ENCODE measurements at places on chromosomes 13 and 19. TPM values are rescaled to one million over a fixed set of nuclear protein-coding genes. Genes with fewer than 3 reads are reported as not detected.
A peak's percentile ranks its signal among the peaks of the same experiment; 100 is the strongest.

DNA sequence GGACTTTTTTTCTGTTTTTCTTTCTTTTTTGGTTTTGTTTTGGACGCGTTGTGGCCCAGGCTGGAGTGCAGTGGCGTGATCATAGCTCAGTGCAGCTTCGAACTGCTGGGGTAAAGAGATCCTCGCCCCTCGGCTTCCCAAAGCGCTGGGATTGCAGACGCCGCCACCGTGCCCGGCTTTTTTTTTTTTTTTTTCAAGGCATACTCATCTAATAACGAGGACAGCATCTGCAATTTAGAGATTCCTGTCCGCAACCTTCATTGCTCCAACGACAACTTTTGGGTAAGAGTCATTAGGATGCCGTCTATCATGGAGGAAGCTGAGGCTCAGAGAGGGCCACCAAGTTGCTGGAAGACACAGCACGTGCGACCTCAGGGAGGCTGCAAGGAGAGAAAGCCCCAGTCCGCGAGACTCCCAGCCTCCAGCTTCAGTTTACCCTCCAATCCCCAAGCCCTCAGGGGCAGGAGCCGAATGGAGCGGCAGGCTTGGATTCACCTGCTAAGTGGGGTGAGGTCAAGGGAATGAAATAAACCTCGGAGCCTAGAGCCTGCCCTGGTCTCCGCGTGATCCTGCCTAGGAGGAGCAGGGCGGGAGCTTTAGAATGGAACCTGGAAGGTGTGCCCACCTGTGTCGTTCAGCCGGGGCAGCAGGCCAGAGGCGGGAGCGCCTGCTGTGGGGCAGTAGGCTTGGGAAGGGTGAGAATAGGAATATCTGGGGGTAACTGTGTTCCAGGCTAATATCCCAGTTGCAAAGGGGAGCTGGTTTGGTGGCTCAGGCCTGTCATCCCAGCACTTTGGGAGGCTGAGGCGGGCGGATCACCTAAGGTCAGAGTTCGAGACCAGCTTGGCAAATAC is 676 bp upstream of the POLRMT start:
- H3K4me1 ChIP-seq, result peaks cover 31% of the 10 kb centered on the region
- H3K4me3 ChIP-seq, result peak overlapping the region; percentile 88
- peak overlapping the region; percentile 62 for H3K27ac ChIP-seq
- DNase-seq, result no peak

DNA sequence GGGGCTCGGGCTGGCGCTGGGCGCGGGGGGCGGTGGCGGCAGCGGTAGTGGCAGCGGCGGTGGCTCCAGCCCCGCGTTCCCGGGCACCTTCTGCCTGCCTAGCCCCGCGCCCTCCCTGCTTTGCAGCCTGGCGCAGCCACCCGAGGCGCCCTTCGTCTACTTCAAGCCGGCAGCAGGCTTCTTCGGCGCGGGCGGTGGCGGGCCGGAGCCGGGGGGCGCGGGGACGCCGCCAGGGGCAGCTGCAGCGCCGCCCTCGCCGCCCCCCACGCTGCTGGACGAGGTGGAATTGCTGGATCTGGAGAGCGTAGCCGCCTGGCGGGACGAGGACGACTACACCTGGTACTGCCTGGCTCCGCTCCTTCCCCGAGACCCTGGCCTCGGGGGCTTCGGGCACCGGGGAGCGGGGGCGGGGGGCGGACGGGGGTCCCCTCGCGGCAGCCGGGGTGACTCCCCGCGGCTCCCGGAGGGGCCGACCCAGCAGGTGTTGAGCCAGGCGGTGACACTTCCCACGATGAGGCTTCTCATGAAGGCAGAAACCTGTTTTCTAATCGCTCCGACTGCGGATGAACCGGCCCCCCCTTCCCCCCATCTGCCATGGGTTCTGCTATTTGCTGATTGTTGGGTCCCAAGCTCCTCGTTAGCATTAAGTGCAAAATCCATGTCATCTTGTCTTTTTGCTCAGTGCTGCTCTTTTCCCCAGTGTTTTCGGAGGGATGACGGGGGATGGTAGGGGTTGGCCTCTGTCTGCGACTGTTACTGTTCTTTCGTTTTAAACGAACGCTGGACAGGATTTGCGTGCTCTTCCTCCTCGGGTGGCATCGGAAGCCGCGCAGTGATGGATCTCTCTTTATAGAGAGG is 943 bp downstream of the SLAIN1 start:
- peak; percentile 42 for DNase-seq
- H3K27ac ChIP-seq, result no peak overlapping the region
- H3K4me1 ChIP-seq, result peaks cover 11% of the 10 kb centered on the region
- H3K27me3 ChIP-seq, result peaks cover 16% of the 10 kb centered on the region
- H3K36me3 ChIP-seq, result no peaks in the 10 kb centered on the region
- H3K4me3 ChIP-seq, result peak overlapping the region; percentile 44

- H3K27ac ChIP-seq, result no peak overlapping the region
- H3K4me3 ChIP-seq, result no peak overlapping the region
- no peak for DNase-seq
- peaks cover 3% of the 10 kb centered on the region for H3K27me3 ChIP-seq
Measured at GRCh38 chr19:30744741-30745475, 372.7 kb downstream of the ZNF536 start.

DNA sequence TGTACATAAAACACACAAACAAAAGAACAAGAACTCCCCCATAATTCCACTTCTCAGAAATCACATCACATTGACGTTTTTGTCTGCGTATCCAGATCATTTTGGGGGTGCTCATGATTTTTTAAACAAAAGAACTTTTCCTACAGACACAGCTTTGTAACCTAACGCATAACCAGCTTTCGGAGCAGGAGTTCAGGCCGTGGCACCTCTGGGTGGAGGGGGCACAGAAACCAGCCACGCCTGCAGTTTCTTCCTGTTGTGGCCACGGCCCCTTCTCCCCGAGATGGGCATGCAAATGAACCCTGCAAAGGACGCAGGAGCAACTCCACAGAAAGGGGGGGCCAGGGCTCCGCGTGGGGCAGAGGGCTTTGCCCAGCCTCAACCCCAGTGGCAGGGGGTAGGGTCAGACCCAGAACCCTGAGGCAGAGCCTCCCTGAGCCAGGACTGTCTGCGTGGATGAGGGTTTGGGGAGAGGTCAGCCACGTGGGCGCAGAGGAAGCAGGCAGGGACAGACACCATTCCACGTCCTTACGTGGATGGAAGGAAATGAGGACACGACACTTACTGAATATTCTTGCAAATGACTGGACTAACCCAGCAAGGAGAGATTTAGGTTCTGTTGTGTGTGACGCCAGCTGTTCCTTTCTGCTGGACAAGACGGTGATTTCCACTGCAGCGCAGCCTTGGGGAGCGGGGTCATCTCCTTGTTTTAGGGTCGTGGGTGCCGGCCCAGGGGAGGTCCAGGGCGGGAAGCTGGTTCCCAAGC is 64.4 kb downstream of the RASA3 start:
- no peak for DNase-seq
- H3K4me3 ChIP-seq, result no peak overlapping the region
- H3K27me3 ChIP-seq, result no peaks in the 10 kb centered on the region
- H3K27ac ChIP-seq, result peak overlapping the region; percentile 99
- H3K36me3 ChIP-seq, result peaks cover 19% of the 10 kb centered on the region

DNA sequence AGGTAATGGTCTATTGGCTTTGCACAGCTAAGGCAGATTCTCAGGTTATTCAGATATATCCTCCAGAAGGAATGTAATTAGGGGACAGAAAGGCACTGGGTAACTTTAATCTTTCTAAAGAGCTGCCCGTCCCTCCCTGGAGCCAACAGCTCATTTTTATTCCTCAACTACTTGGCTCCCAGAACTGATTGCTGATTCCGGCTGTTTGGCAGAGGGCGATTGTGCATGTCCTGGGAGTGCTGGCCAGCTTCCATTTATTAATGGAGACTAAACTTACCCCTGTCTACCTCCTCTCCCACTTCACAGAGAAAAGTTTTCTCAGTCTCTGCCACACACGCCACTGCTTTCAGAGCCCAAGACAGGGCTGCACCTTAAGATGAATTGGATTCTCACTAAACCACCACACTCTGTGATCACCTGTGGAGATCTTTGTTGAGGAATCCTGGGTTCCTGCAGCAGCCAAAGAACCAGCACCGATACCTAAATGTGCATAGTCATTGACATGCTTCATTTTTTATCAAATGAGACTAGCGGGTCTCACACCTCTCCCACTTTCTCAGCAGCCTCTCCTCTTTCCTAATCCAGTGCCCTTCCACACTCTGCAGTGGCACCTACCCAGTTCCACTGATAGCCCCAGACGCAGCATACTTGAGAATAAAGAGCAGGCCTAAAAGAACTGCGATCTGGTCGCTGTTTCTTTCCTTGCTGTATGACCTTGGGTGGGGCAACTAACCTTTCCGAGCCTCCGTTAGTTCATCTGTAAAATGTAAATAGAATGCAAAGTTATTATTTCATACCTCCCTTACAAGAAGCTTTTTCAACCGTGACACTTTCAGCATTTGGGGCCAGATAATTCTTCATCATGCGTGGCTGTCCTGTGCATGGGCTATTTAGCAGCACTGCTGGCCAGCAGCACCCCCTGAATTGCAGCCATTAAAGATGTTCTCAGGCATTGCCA is 648.7 kb downstream of the UQCRFS1 start:
- no peak overlapping the region for H3K4me3 ChIP-seq
- H3K4me1 ChIP-seq, result no peaks in the 10 kb centered on the region
- no peaks in the 10 kb centered on the region for H3K36me3 ChIP-seq
- DNase-seq, result no peak
- no peaks in the 10 kb centered on the region for H3K27me3 ChIP-seq
- H3K27ac ChIP-seq, result no peak overlapping the region

- peaks cover 54% of the 10 kb centered on the region for H3K36me3 ChIP-seq
- no peak for DNase-seq
- H3K27ac ChIP-seq, result no peak overlapping the region
- no peaks in the 10 kb centered on the region for H3K27me3 ChIP-seq
- H3K4me1 ChIP-seq, result no peaks in the 10 kb centered on the region
Measured at GRCh38 chr13:114257014-114257413, 22.3 kb downstream of the CDC16 start.

DNA sequence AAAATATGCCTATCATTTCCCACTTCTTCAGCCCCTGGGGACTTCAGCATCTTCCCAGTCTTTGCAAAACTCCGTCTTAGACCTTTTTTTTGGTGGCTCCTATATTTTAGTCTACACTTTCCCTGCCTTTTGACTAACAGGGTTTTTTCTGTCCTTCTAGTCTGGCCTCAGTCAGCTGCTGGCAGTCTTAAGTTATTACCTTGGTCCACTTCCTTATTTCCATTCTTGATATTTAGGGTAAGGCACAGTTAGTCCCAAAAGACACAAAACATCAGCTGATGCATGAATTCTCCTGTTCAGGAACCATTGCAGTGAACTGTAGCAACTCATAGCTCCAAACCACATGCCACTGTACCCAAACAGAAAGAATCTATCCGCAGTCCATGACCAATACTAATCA is 234.6 kb upstream of the RFC3 start:
- no peak overlapping the region for H3K27ac ChIP-seq
- H3K27me3 ChIP-seq, result no peaks in the 10 kb centered on the region
- H3K4me3 ChIP-seq, result no peak overlapping the region

DNA sequence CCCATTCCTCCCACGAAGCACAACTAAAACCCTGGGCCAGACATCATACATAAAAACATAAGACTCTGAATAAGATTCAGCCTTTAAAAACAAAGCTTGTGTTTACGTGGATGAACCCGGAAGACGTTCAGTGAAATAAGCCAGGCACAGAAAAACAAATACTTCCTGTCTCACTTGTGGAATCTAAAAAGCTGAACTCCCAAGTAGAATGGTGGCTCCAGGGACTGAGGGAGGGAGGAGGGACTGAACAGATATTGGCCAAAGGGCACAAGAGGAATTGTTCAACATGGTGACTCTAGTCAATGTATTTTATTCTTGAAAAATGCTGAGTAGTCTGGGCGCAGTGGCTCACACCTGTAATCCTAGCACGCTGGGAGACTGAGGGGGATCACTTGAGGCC is 35.7 kb upstream of the TPM4 start:
- no peaks in the 10 kb centered on the region for H3K27me3 ChIP-seq
- H3K4me1 ChIP-seq, result peaks cover 6% of the 10 kb centered on the region
- no peak overlapping the region for H3K27ac ChIP-seq

DNA sequence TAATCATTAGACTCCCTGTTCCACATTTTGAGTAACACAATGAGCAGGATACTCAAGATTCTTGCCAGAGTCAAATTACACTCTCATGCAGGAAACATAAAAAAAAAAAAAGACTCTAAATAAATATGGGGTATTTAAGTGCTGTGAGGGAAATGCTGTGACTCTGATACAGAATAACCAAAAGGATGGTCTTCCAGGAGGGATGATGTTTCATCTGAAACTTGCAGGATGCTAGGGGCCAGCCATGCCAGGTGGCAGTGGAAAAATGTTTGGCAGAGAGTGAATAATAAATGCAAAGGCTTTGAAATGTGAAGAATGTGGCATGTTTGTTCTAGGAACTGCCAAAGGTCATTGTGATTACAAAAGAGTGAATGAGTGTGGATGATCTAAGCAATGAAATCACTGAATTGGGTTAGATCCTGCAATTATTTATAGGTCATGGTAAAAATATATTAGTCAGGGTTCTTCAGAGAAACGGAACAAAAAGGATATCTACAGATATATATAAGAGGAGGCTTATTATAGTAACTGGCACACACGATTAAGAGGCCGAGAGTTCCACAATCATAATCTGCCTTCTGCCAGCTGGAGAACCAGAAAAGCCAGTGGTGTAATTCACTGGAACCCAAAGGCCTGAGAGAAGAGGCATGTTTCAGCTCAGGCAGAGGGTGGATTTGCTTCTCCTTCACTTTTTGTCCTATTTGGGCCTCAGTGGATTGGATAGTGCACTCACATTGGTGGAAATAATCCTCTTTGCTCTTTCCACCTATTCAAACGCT is 1832.8 kb upstream of the MIR17HG start:
- H3K36me3 ChIP-seq, result no peaks in the 10 kb centered on the region
- no peaks in the 10 kb centered on the region for H3K4me1 ChIP-seq
- peak overlapping the region; percentile 9 for H3K27ac ChIP-seq
- no peaks in the 10 kb centered on the region for H3K27me3 ChIP-seq
- peak; percentile 71 for DNase-seq

DNA sequence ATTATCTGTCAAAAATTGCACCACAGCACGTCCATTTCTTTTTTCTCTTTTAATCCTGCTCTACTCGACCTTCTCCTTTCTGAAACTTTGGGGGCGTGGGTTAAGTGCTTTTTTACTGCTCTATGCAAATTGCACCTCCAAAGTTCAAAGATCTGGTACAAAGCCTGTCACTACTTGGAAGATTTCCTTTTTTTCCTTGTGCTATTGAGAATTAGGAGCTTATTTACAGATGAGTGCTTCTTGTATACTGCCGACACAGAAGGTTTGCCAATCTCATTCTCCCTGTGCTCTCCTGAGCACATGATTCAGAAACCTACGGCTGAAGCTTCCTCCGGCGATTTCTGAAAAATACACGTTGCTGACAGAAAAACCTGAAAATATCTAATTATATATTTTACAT is 94.8 kb downstream of the TEX29 start:
- no peaks in the 10 kb centered on the region for H3K36me3 ChIP-seq
- DNase-seq, result no peak
- H3K4me3 ChIP-seq, result no peak overlapping the region
- no peaks in the 10 kb centered on the region for H3K4me1 ChIP-seq

ZNF837 gene
- total RNA-seq, result 1.0 TPM

GET3 gene
- 37.6 TPM for total RNA-seq

PSG7 gene
- not detected for total RNA-seq

ZNF382 gene
- 15.3 TPM for total RNA-seq

ADAMTSL5 gene
- 4.8 TPM for total RNA-seq

FXYD7 gene
- 0.71 TPM for total RNA-seq

ZNF66 gene
- 4.7 TPM for total RNA-seq

ZNF491 gene
- 4.8 TPM for total RNA-seq

RPS28 gene
- 1,487 TPM for total RNA-seq
